Mesothelial cell of epicardium (in vitro differentiated cells): ENCODE measurements at places on chromosomes 7 and 10.
A peak's percentile ranks its signal among the peaks of the same experiment; 100 is the strongest.

GRCh38 chr7:22579961-22580360 lies 80.0 kb upstream of the STEAP1B start:
- peaks cover 19% of the 10 kb centered on the region for H3K4me1 ChIP-seq
- no peaks in the 10 kb centered on the region for H3K36me3 ChIP-seq
- H3K27ac ChIP-seq, result no peak overlapping the region

DNA sequence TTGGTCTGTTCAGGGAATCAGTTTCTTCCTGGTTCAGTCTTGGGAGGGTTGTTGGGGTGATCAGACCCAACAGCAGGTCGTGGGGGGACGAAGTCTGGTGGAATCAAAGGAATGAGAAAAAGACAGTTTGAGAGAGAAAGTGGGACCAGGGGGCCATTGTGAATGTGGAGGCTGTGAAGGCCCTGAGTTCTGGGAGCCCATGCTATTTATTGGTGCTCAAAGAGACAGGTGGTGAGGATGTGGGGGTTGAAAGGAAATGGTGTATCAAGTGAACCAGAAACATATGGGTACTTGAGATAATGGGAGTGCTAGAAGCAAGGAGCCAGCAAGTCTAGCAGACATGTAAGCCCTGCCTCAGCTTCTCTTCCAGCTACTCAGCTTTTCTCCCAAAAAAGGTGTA lies 84.1 kb downstream of the CCSER2 start:
- no peak overlapping the region for H3K4me3 ChIP-seq
- peaks cover 8% of the 10 kb centered on the region for H3K4me1 ChIP-seq
- H3K27me3 ChIP-seq, result no peaks in the 10 kb centered on the region
- no peak for DNase-seq

DNA sequence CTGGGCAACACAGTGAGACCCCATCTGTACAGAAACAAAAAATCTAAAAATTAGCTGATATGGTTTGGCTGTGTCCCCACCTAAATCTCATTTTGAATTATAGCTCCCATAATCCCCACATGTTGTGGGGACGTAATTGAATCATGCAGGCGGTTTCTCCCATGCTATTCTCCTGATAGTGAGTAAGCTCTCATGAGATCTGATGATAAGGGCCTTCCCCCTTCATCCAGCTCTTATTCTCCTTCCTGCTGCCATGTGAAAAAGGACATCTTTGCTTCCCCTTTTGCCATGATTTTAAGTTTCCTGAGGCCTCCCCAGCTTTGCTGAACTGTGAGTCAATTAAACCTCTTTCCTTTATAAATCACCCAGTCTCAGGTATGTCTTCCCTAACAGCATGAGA lies 136.5 kb downstream of the SFMBT2 start:
- no peak for DNase-seq
- peaks cover 7% of the 10 kb centered on the region for H3K4me1 ChIP-seq
- no peak overlapping the region for H3K4me3 ChIP-seq
- H3K27ac ChIP-seq, result no peak overlapping the region
- no peaks in the 10 kb centered on the region for H3K36me3 ChIP-seq

DNA sequence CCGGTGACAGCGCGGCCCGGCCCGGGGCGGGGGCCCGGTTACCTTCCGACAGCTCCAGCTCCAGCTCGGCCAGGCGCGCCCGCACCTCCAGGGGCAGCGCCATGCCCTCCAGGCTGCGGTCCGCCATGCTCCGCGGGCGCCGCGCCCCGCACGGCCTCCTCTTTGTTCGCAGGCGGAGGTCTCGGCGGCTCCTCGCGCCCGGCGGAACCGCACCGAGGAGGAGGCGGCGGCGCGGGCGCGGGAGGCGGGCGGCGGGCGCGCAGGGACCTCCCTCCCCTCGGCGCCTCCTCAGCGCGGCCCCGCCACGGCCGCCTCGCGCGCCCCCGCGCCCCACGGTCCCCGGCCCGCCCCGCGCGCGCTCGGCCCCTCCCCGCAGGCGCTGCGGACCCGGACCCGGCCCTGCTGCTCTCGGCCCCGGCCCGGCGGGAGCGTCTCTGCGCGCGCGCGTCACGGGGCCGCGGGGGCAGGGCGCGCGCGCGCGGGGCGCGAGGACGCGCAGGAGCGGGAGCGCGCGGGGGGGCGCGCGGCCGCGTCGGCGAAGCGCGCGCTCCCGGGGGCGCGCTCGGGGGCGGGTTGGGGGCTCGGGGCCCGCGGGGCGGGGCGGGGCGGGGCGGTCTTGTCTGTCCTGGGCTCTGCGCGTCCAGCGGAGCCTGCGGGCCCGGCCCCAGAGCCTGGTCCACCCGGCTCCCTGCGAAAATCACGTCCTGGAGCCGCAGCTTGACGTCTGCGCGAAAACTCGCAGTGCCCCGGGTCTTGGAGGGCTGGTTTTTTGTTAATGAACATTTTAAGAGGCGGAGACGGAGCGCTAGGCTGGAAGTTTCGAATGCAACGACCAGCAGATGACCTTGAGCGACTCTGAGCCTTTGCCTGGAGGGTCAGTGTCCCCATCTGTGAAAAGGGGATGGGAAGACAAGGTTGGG lies at the start of gene DIP2C:
TSS of gene DIP2C (minus strand) at position 217 of the 920 bp plus-strand sequence. CDS start at position 127, 90 bp downstream.
- H3K4me1 ChIP-seq, result peaks cover 34% of the 10 kb centered on the region
- H3K27ac ChIP-seq, result peak within 1 kb of the TSS; percentile 93
- H3K27me3 ChIP-seq, result peaks cover 9% of the 10 kb centered on the region
- DNase-seq, result peak; percentile 84

GRCh38 chr7:22776964-22777363 lies 45.7 kb downstream of the TOMM7 start:
- H3K27ac ChIP-seq, result no peak overlapping the region
- no peak overlapping the region for H3K4me3 ChIP-seq
- no peaks in the 10 kb centered on the region for H3K36me3 ChIP-seq
- DNase-seq, result no peak
- H3K27me3 ChIP-seq, result no peaks in the 10 kb centered on the region
- H3K4me1 ChIP-seq, result no peaks in the 10 kb centered on the region

DNA sequence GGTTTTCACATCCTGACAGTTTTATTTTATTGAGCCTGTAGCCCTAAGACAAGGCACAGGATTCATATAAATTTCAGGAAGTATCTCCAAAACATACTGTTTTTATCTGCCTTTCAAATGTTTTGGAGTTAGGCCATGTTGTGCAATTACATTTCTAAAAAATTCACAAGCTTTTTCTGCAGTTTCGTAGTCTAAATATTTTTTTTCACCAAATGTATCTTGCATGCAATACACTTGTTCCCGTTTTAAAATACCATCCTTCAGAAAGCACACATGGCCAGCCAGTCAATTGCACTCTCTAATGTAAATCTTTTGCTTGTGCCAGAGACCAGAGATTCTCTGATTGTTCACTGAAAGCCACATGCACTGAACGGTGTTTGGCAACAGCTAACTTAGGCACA lies 161.5 kb upstream of the PRKCQ start:
- H3K27ac ChIP-seq, result no peak overlapping the region
- DNase-seq, result no peak
- no peaks in the 10 kb centered on the region for H3K36me3 ChIP-seq
- no peaks in the 10 kb centered on the region for H3K27me3 ChIP-seq
- peaks cover 51% of the 10 kb centered on the region for H3K4me1 ChIP-seq

DNA sequence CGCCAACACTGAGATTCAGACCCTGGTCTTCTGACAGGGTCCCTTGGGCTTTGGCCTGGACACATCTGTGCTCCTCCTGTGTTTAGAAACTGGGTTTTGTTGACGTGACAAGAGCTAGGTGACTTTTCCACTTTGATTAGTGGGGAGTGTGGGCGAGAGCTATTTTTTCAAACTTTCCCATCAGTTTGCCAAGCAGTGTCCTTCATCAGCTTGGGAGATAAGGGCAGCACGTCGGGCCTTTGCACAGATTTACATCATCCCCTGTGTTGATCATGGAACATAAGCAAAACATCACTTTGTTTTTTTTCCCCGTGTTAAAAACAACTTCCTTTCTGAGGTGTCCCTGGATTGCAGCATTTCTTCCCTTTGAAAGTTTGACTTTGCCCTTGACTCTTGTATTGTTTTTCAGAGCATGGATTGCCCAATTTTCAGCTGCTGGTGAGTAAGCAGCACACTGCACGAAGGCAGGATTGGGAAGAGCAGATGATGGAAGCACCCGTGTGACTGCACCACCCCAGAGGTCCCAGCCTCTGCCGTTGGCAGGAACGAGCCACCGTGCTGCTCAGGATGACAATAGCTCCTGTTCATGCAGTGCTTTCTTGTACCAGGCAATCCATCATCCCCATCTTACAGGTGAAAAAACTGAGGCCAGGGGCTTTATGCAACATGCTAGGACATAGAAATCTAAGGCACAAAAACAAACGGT lies 6.4 kb upstream of the IGFBP1 start:
- peaks cover 30% of the 10 kb centered on the region for H3K27me3 ChIP-seq
- DNase-seq, result no peak
- H3K4me1 ChIP-seq, result no peaks in the 10 kb centered on the region
- H3K36me3 ChIP-seq, result no peaks in the 10 kb centered on the region
- H3K27ac ChIP-seq, result no peak overlapping the region
